ENCODE measurements at places on chromosomes 13 and 19. TPM values are rescaled to one million over a fixed set of nuclear protein-coding genes. Genes with fewer than 3 reads are reported as not detected.

The VSTM1 gene
- not detected for total RNA-seq

The KCNN1 gene
- not detected for total RNA-seq

GRCh38 chr13:75796825-75797224 lies 160.7 kb downstream of the LMO7 start:
- DNase-seq, result no peak

DNA sequence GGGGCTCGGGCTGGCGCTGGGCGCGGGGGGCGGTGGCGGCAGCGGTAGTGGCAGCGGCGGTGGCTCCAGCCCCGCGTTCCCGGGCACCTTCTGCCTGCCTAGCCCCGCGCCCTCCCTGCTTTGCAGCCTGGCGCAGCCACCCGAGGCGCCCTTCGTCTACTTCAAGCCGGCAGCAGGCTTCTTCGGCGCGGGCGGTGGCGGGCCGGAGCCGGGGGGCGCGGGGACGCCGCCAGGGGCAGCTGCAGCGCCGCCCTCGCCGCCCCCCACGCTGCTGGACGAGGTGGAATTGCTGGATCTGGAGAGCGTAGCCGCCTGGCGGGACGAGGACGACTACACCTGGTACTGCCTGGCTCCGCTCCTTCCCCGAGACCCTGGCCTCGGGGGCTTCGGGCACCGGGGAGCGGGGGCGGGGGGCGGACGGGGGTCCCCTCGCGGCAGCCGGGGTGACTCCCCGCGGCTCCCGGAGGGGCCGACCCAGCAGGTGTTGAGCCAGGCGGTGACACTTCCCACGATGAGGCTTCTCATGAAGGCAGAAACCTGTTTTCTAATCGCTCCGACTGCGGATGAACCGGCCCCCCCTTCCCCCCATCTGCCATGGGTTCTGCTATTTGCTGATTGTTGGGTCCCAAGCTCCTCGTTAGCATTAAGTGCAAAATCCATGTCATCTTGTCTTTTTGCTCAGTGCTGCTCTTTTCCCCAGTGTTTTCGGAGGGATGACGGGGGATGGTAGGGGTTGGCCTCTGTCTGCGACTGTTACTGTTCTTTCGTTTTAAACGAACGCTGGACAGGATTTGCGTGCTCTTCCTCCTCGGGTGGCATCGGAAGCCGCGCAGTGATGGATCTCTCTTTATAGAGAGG lies 943 bp downstream of the SLAIN1 start:
- no peak for DNase-seq

DNA sequence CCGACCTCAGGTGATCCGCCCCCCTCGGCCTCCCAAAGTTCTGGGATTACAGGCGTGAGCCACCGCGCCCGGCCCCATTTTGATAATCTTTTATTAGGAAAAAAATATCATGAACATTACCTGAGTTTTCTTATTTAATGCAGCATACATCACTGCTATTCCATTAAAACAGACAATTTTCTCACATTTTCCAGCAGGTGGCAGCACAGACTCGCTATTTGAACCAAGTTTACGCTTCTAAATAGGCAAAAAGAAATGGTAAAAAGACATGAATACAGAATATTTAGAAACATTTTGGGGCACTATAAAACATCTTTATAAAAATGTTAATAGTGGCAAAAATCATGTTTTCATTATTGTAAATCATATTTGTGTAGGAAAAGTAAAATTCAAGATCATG lies 903.1 kb downstream of the SLITRK6 start:
- peak; percentile 42 for DNase-seq

- DNase-seq, result no peak
These were observed 38.4 kb upstream of the VSTM2B start for GRCh38 chr19:29487432-29487831.

GRCh38 chr19:13164343-13165161 lies 14.3 kb downstream of the IER2 start:
- DNase-seq, result peak; percentile 75

Measured in mammary epithelial cell (primary cell).